ENCODE measurements at places on chromosomes 16 and 17.

GRCh38 chr17:82170412-82170961, 42.2 kb downstream of the CCDC57 start:
- no peak for DNase-seq

DNA sequence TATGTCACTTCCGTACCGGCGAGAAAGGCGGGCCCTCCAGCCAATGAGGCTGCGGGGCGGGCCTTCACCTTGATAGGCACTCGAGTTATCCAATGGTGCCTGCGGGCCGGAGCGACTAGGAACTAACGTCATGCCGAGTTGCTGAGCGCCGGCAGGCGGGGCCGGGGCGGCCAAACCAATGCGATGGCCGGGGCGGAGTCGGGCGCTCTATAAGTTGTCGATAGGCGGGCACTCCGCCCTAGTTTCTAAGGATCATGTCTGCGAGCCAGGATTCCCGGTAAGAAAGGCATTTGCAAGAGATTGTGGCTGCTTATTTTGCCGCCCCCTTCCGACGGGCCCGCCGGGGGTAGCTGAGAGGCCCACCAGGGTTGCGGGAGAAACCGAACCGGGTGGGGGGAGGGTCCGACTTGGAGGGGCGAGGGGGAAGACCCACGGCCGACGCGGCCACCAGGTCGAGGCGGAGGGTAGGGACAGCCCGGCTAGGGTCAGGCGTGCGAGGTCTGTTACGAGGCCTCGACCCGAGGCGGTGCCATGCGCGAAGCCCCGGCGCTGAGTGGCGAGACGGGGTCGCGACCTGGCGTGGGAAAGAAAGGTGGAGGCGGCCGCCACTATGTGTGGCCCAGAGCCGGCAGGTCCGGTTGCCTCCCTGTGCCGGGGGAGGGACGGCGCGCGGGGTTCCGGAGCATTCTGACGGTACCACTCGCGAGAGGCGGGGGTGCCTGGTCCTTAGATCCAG, 6.7 kb upstream of the CD68 start:
- peak; percentile 100 for DNase-seq

GRCh38 chr16:67192781-67193361, 916 bp downstream of the E2F4 start:
- DNase-seq, result no peak

DNA sequence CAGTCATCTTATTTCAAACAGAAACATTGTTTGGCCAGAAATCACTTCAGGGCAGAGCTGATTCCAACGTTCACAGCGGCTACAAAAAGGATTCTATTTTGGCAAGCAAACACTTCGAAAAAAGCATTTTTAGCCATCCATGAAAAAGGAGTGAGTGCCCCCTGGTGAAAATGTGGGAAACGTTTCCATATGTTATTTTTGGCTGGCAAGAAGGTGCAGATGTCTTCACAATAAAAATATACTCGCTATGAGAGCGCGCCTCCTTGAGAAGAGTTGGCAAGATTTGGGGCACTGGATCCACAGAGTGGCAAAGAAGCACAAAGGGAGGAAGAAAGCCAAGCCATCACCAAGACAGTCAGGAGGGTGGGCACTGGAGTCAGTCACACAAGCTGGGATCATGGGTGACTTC, 191.1 kb downstream of the CHD9NB start:
- DNase-seq, result no peak

DNA sequence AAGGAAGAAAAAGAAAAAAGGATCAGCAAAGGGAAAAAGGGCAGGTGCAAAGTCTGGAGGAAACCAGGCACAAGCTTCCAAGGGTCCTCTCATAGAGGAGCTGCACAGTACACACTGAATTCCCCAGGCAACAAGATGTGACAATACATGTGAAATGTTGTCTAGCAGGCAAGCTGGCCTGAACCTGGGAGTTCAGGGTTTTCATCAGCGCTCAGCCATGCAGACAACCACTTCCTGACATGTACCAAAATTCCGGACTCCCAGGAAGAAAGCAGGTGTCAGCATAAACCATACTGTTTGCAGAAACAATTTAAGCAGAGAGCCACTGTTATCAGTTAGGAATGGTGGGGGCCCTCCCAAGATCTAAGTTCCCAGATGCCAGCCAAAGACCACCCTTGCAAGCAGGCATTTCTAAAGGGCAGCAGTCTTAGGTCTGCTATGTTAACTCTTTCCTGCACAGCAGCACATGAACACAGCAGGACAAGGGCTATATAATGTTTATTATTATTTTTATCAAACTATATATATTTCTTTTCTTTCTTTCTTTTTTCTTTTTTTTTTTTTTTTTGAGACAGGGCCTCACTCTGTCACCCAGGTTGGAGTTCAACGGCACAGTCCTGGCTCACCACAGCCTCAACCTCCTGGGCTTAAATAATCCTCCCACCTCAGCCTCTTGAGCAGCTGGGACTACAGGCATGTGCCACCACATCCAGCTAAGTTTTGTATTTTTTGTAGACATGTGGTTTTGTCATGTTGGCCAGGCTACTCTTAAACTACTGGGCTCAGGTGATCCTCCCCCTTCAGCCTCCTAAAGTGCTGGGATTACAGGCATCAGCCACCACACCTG, 10.1 kb downstream of the TK2 start:
- DNase-seq, result no peak

GRCh38 chr17:9095390-9095789, 74.1 kb downstream of the NTN1 start:
- DNase-seq, result no peak

GRCh38 chr17:59028328-59028727, 78.4 kb downstream of the TRIM37 start:
- no peak for DNase-seq

DNA sequence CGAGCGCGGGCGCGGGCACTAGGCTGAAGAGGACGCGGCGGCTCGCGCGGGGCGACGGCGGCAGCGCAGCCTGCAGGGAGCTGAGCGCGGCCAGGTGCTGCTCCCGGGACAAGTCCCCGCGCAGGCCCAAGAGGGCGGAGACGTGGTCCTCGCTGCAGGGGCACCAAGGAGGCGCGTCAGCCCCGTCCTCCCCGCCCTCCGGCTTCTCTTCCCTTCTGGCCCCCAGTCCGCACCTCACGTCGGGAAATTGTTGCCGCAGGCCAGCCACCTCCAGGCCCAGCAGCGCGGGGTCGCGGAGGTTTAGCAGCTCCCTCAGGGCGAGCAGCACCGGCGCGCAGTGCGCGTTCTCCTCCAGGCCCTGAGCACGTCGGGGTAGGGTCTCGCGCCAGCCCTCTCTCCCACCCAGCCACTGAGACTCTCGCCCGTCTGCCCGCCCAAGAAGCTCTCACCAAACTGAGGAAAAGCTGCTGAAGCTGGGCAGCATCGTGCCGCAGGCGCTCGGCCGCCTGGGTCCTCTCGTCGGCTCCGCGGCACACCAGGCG, 761 bp upstream of the MATCAP1 start:
- no peak for DNase-seq

DNA sequence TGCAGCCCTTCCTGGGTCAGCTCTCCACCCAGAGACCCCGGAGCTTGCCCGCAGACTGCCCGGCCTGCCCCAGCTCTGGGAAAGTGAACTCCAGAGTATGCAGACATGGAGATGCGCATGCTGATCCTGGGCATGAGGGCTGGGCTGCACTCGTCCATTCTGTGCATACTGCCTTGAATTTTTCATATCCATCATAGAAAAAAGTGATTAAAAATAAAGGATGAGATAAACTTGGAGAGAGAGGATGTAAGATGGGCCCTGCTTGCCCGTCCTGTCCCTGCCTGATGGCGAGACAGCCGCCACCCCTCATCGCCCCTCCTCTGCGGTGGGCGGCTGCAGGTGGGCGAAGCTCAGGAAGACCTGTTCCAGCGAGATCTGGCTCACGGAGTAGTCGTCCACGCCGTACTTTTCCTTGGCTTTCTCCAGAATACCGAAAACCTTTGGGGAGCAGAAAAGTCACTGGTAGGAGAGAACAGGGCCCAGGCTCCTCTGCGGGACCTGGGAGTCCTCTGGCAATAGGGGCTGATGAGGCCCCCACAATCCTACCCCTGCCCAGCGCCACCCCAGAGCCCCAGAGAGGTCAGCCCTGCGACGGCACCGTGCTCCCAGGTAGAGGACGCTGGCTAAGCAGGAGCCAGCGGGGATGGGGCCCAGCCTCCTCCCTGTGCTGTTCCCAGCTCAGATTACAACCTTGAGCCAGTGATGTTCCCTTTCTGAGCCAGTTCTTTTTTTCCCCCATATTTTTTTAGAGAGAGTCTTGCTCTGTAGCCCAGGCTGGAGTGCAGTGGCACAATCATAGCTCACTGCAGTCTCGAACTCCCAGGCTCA, 8.7 kb upstream of the RNPS1 start:
- DNase-seq, result no peak

DNA sequence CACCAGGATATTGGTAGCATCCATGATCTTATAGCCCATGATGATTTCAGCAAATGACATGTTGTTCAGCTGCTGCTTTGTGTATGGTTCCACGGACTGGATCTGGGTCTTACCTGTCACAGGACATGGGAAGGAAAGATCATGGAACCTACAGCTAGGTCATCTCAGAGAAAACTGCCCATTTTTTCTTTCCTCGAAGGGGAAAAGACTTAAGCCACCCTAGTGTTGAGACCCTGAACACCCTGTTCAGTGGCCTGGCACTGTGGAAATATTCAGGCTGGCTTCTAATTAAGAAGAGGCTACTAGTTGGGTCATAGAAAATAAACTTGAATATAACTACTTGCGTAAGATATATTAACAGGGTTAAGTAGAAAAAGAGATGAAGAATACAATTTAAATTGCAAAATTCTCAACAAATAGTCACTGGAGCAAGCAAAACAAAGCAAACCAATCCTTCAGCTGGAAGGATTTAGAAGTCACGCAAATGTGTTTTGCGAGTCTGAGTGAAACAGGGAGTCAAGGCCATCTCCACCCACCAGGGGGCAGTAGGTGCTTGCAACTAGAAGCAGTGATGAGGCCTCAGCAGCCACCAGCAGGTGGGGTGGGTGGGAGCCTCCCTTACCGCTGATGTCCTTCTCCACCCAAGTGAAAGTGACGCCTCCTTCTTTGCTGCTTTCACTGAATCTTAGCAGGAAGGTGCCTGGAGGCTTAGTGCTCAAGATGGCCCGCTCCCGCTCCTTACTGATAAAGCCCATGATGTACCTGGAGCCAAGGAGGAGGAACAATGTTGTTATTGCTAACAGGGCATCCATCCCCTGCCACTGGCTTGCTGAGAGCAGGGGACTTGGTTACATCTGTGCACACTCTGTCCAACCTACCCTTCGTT, 34.3 kb downstream of the STAT5A start:
- peak; percentile 92 for DNase-seq
